Left ventricle myocardium superior (tissue), 1 donor: ENCODE measurements at places on chromosomes 13 and 19. TPM values are rescaled to one million over a fixed set of nuclear protein-coding genes. Genes with fewer than 3 reads are reported as not detected.

ZNF728 gene
- total RNA-seq, result 6.4 TPM

PRODH2 gene
- total RNA-seq, result not detected

LYPD3 gene
- 0.15 TPM for total RNA-seq

MAB21L1 gene
- total RNA-seq, result 0.30 TPM

LILRB4 gene
- 3.3 TPM for total RNA-seq

C19orf67 gene
- total RNA-seq, result not detected

LRRC25 gene
- 2.9 TPM for total RNA-seq

ANGPTL4 gene
- 11.7 TPM for total RNA-seq

SYNE4 gene
- total RNA-seq, result 0.30 TPM

SHISA2 gene
- 0.07 TPM for total RNA-seq

C19orf33 gene
- 1.5 TPM for total RNA-seq

ZNF221 gene
- total RNA-seq, result 4.3 TPM

OR7D2 gene
- 0.07 TPM for total RNA-seq

TNFSF11 gene
- total RNA-seq, result not detected

ZNF154 gene
- total RNA-seq, result 3.5 TPM

TTC9B gene
- total RNA-seq, result not detected

KLK4 gene
- not detected for total RNA-seq

BEST2 gene
- total RNA-seq, result not detected

TMEM38A gene
- 50.5 TPM for total RNA-seq

SULT2A1 gene
- total RNA-seq, result not detected

TNPO2 gene
- 36.0 TPM for total RNA-seq

CEACAM3 gene
- 0.32 TPM for total RNA-seq

UBE2L5 gene
- not detected for total RNA-seq

KLK8 gene
- total RNA-seq, result not detected

LILRA6 gene
- 2.3 TPM for total RNA-seq

LYL1 gene
- 8.8 TPM for total RNA-seq

PROZ gene
- not detected for total RNA-seq

ZNF763 gene
- total RNA-seq, result 4.0 TPM

NLRP11 gene
- total RNA-seq, result not detected

FARP1 gene
- total RNA-seq, result 14.9 TPM

SGCG gene
- total RNA-seq, result 80.2 TPM

CYP4F11 gene
- 0.27 TPM for total RNA-seq

BRSK1 gene
- 1.9 TPM for total RNA-seq

MISP3 gene
- 6.8 TPM for total RNA-seq
